Activated CD4-positive, CD25-positive, alpha-beta regulatory T cell treated with anti-CD3 and anti-CD28 coated beads, Interleukin-2, amount 50 U/mL, for 72 hours (primary cell): ENCODE measurements at places on chromosomes 2 and 18.

DNA sequence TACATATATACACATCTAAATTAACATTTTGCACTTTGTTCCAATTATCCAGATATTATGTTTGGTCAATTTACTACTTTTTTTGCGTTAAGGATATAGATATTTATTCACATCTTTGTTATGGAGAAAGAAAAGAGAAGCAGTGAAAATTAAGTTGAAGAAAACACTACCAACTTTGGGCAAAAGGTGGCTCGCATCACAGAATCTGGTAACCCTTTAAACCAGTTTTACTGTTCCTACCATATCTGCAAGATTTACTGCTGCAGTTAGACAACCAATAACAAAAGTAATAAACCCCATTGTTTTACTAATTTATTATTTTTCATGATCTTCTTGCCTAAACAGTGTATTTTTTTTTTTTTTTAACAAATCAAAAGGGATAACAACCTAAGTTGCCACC, 53.6 kb downstream of the SMAD2 start:
- DNase-seq = no peak

DNA sequence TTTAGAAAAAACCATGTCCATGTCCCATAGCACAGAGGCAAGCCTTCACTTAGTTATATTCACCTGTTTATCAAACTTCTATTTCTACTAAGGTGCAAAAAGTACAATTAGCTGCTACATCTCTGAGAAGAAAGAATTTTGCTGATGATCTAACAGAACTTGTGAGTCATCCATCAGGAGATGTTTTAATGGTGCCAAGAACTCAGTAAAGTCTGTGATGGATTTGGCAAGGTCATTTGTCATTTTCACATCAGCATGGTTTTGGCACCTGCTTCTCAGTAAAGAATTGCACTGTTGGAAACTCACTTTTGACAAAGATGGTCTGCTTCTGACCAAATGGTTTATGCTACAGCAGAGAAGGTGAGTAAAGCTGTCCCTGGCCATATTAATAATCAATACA, 195.7 kb upstream of the TMEFF2 start:
- no peak for DNase-seq

DNA sequence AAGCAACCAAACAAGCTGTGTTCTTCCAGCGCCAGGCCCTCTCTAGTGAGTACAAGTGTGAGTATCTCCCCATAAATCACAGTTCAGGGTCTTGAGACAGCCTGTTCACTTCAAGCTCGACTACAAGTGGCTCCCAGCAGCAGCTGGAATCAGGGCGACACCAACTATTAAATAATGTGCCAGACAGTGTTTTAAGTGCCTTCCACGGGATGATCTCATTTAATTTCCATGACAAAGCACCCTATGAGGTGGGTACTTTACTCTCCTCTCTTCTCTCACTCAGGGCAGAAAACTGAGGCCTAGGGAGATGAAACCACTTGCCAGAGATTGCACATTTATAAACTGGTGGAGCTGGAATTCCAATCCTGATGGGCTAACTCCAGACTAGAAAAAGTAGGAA, 2.6 kb upstream of the FAM136A start:
- no peak for DNase-seq

GRCh38 chr2:207284556-207285472, 119.1 kb upstream of the KLF7 start:
- DNase-seq = no peak

- DNase-seq = no peak
These were observed 438.7 kb upstream of the MYT1L start for GRCh38 chr2:2769481-2770431.

- no peak for DNase-seq
These were observed 26.0 kb downstream of the DGKD start for GRCh38 chr2:233380132-233380895.

GRCh38 chr2:195532628-195533271, 124.3 kb upstream of the SLC39A10 start:
- DNase-seq = no peak

GRCh38 chr2:200223205-200223784, 83.2 kb upstream of the SPATS2L start:
- no peak for DNase-seq

- DNase-seq = no peak
These were observed 276.2 kb upstream of the HNRNPA3 start for GRCh38 chr2:176936410-176936809.

DNA sequence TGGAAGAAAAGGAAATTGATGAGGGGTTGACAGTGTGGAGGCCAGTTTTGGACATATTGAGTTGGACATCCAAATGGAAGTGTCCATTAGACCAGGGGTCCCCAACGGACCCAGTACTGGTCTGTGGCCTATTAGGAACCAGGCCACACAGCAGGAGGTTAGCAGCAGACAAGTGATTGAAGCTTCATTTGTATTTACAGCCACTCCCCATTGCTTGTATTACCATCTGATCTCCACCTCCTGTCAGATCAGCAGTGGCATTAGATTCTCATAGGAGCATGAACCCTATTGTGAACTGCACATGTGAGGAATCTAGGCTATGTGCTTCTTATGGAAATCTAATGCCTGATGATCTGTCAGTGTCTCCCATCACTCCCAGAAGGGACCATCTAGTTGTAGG, 99.1 kb downstream of the MTX2 start:
- no peak for DNase-seq

DNA sequence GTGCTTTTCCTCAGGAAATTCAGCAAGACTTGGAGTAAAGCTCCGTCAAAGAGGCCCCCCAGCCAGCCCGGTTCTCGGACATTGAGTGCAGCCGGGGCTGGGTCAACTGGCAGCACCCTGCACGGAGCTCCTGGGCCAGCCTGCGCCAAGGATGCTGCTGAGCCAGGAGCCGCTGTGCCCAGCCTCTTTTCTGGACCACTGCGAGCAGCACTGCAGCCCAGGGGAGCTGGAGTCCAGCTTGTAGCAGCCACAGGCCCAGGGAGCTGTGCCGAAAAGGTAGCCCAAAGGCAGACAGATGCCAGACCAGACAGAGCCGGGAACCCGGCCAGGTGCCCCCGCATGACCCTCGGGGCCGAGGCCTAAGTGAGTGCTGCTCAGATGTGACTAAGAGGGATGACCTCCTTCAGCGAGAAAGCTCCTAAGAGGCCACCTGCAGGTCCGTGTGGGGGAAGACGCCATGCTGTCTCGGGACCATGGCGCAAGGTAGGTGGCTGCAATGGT, 7.3 kb downstream of the CLHC1 start:
- no peak for DNase-seq

DNA sequence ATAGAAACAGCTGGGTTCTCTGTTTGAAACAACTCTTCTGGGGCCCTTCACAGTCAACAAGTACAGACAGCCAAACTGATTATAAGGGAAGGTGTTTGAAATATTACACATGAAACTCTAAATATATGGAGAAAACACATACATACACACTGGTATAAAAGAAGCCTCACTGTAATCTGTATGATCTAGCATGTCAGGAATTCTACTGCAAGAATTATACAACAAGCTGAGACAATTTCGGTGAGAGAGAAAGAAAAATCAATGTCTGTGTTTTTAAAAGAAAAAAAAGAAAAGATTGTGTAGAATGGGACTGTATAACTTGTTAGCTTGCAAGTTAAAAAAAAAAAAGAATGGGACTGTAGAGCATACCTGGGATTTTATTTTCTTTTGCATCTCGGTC, 26.3 kb downstream of the IRS1 start:
- no peak for DNase-seq

DNA sequence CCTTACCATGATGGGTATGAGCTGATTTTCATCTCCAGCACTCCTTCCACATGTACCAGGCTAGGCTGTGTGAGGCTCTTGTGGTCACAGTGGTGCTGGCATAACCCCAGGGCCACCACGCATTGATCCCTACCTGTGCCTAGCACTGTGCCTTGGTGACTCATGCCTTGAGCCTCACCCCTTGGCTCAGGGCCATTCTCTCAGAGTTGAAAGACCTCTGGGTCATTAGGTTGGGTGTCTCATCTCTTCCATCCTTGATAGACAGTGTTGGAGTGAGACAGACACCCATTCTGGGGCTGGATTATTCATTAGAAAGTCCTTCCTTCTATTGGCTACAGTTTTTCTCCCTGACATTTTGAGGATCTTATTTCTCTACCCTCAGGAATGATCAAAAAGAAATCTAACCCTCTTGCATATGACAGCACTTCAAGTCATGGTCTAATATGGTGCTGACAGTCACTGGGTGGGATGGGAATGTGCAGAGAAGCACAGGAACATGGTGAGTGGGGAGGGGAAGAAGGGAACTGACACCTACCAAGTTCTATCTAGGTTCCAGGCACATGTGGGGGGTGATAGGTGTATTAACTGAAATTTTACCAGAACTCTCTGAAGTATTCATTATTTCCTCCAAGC, 41.3 kb downstream of the DYSF start:
- DNase-seq = no peak

GRCh38 chr2:53785366-53785765, 1.4 kb downstream of the ASB3 start:
- no peak for DNase-seq

- no peak for DNase-seq
These were observed 73.5 kb downstream of the COLEC12 start for GRCh38 chr18:427005-427404.

GRCh38 chr18:57497372-57498294, 62.5 kb downstream of the ONECUT2 start:
- DNase-seq = no peak

DNA sequence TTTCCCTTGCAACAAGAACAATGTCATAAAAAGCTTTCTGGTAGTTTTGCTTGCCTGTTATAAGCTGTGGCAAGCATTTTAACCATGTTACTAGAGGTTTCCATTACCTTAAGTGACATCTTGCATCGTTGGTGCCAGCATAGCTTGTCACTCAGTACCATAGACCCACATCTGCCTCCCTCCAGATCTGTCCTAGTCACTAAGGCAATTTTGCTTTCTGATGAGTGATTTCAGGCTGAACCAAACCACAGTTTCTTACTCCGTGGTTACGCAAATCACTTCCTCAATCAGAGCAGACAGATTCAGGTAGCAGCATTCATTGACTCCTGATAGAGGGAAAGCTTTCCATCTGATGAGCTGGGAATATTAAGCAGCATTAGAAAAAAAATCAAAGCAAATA, 1057.5 kb upstream of the FAM98A start:
- DNase-seq = no peak

- no peak for DNase-seq
These were observed 1.3 kb downstream of the GBX2 start for GRCh38 chr2:236166796-236167296.

- no peak for DNase-seq
These were observed 14.3 kb downstream of the PAX3 start for GRCh38 chr2:222284466-222284865.

DNA sequence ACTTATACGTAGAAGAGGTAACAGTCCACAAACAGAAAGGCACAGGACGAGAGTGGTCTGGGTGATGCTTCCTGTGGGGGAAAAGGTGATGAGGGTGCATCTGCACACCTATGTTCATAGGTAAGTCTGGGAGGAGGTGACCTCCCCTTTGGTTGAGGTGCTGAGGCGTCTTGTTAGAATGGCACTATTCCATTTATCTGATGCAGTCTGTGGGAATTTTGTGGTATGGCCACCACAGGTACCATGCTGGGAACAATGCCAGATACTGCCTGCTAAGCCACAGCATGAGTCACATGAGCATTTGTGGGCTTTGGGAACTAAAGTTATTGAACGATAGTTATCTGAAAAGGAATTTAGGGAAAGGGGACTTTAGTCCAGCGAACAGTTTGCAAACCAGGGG, 27.9 kb downstream of the IL37 start:
- no peak for DNase-seq

DNA sequence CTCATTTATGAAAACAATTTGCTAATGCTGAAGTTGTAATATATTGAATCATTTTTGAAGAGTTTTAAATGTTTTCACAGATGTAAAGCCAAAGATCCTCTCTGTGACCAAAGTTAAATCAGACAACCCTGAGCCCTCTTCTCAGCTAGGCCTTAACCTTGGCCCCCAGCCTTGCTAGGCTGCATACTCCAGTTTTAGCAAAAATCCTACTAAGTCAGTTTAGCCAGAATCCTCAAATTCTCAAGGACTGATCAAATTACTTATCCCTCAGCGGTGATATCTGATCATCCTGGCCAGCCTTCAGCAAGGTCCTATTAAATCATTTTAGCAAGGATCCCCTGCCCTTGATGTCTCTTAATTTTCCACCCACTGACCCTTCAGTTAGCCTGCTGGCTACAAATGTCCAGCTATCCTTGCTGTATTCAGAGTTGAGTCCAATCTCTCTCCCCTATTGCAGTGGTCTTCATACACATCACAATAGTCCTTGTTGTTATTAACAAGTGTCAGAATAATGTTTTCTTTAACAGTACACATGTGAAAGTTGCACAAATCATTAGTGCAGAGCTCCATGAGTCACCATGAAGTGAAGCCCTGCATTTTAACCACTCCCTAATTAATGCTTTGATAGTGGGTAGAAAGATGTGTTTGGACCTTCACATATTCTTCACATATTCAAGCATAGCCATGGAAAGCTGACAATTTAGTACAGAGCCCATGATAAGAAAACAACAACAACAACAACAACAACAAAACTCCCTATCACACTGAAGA, 206.4 kb downstream of the NBAS start:
- DNase-seq = no peak

DNA sequence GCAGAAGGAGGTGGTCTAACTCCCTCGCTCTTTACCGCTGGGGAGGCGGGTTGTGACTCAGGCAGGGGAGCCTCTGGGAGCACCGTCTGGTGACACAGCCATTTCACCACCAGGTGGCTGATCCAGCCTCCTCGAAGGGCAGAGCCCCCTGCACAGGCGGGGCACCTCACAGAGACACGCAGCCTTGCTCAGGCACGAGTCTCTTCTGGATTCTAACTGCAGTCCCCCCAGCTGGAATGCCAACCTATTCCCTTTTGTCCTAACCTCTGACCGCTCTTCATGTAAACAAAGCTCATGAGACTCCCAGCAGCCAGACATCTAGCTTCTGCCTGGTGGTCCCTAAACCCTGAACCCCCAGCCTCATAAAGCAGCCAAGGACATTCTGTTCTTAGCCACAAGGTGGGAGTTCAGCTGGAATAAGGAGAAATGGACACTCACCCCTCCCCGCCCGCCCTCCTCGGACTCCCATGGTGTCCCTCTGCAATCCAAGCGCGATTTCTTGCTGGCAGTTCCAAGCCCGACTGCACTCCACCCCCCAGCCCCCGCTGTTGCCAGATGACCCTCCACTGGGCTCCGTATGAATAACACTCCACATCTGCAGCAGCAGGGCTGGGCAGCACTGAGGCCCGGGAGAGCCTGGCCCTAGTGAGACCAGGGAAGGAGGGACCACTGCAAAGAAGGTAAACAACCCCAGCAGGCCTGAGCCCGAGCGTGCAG, 84.3 kb downstream of the TNS1 start:
- DNase-seq = no peak

DNA sequence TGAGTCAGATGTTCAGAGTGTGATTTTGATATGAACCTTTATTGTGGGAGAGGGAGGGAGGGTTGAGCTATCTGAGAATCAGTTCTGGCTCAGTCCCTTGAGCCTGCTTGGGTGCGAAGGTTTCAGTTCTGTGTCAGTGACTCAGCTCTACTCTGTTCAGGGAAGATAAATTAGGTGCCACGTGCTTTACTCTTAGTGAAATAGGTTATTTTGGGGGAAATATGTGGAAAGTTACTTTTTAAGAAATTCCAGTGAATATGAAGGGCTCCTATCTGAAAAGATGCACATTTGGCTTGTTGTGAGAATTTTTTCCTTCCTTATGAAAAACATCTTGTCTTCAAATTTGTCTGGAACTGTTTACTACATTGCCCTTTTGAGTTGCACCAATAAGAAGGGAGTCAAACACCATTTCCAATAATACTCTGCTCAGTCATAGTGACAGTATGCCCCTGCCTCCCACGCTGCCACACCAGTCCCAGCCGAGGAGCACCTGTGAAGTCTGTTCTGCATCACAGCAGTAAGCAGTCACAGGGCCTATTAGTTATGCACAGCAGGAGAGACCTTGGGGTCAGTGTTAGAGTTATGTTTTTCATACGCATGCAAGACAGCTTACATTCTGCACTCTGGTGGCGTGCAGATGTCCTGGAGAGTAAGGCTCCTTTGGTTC, 32.8 kb upstream of the DNAH7 start:
- DNase-seq = no peak
